NCI-H1694 (cell line): ENCODE measurements at places on chromosomes 11 and 22.

DNA sequence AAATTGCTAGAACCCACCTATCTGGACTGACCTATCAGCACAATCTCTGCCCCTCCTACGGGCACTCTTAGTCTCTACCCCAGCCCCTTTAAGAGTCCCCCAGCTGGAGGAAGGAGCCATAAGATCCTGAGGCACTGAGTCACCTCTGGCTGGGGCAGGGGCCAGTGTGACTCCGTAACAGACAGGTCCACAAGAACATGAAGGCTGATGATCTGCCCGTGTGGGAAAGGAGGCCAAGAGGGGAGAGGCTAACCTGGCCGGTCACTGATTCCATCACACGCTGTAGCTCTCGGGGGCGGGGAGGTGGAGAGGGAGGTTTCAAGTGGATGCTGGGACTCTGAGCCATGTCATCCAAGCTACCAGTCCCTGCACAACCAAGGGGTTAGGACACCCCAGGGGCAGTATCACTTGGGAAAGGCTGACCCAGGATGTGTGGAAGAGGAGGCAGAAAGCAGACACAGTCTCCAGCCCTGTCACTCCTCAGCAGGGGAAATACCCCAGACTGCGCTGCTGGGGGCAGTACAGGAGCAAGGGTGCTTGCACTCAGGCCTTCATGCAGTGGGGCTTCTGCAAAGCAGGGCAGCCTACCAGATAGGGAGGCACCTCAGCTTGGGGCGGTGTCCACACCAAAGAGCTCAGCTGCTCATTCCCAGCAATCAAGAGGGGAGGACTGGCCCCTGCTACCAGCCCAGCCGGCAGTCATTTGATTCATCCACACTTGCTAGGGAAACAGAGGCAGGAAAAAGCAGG is 22.3 kb downstream of the ARHGAP1 start:
- no peak for DNase-seq

DNA sequence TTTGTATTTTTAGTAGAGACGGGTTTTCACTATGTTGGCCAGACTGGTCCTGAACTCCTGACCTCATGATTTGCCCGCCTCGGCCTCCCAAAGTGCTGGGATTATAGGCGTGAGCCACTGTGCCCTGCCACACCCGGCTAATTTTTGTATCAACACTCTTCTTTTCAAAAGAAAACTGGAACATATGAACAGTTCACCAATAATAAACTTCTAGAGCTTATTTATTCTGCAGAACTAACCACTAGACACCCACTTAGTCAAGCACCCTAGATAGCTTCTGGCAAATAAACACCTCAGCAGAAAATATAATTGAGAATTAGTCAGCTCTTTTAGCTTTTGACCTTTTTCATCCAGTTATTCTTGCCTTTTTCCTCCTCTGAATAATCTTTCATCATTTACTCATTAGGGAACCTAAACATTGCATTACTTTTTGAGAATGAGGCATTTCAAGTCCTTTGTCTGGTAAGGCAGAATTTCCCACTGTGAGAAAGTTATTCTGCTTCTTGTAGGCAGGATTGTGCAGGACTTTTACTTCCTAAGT is 27.3 kb upstream of the TMEM41B start:
- DNase-seq, result no peak

DNA sequence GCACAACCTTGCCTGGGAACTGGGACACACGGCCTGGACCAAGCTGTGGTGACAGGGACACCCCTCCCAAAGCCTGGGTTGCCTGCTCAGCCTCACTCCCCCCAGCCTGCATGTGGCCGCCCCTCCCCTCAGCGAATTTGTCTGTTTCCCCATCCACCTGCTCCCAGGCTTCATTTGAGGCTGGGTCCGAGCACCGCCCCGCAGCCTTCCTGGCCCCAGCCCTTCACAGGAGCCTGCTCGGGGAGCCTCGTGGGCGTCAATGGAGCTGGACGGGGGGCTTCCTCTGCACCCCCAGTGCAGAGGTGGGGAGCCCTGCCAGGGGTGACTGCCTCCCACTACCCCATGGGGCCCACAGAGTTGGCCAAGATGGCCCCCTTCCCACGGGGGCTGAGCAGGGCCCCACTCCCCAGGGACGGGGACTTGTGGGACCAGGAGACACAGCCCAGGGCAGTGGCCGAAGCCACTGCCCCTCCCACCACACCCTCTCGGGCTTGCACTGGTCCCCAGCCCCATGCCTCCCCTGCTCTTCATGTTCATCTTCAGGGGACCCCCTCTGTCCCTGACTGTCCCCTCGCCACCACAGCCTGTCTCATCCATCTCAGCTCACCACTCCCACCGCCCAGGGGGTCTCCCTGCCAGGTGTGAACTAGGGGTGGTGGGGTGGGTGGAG is 91.7 kb downstream of the WNT7B start:
- no peak for DNase-seq

DNA sequence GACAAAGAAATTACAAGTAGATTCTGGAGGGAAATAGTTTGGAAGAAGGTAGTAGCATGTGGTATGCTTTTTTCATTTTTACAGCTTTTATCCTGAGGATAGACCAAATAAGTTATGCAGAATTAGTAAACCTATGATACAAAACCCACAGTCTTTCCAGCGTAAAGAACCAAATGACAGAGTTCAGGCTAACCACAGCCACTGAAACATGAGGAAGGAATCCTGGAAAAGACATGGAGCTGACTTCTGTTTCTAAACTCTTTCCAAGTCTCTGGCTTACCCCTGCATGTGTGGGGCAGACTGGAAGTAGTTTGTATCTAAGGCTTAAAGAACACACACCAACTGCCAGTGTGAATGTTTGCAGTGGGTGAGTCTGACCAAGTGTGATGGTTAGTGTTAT is 258.4 kb upstream of the TENM4 start:
- DNase-seq, result no peak

DNA sequence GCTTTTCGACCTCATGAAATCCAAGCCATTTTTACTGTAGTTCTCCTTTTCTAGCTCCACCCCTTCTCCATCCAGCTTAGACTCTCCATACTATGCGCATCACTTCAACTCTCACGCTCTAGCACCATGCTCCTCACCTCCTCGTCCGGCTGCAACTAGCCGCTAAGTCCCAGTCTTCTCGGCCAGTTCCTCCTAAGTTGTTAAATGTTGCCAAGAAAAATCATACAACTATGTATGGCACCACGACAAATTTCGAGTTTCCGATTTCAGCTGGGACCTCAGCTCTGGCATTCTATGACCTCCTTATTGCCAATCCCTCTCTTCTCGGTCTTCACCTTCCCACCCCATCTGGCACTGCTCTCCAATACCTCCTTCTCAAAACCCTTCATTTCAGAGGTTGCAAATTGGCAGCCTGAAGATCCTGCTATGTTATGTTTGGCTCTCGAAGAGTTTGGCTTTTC is 1.0 kb downstream of the ZNF70 start:
- DNase-seq, result no peak
